Peyer's patch (tissue), 4 donors: ENCODE measurements at places on chromosomes 6 and 20. TPM values are rescaled to one million over a fixed set of nuclear protein-coding genes. Genes with fewer than 3 reads are reported as not detected.

Gene GSTA4
- total RNA-seq: 15.7 TPM

Gene LTA
- not detected for total RNA-seq

Gene OR2J3
- not detected for total RNA-seq

Gene SENP6
- total RNA-seq: 102 TPM

Gene PREX1
- total RNA-seq: 150 TPM

Gene EDN1
- total RNA-seq: 9.8 TPM

- H3K27me3 ChIP-seq: no peaks in the 10 kb centered on the region
- no peaks in the 10 kb centered on the region for H3K36me3 ChIP-seq
- H3K4me3 ChIP-seq: no peak overlapping the region
- no peak overlapping the region for H3K27ac ChIP-seq
- H3K4me1 ChIP-seq: no peaks in the 10 kb centered on the region
- no peak for DNase-seq
These were observed 429.1 kb downstream of the HTR1B start for GRCh38 chr6:77034161-77034560.

- H3K4me1 ChIP-seq: no peaks in the 10 kb centered on the region
- H3K27me3 ChIP-seq: no peaks in the 10 kb centered on the region
- no peak overlapping the region for H3K4me3 ChIP-seq
- DNase-seq: no peak
These were observed 96.0 kb downstream of the PSMB1 start for GRCh38 chr6:170456886-170457698.

DNA sequence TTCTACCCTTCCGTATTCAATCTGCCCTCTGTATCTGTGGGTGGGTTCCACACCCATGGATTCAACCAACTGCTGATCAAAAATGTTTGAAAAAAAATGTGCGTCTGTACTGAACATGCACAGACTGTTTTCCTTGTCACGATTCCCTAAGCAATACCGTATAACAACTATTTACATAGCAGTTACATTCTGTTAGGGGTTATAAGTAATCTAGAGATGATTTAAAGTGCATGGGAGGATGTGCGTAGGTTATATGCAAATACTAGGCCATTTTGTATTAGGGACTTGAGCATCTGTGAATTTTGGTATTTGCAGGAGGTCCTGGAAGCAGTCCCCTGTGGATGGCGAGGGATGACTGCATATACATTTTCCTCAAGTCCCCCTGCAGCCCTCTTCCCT, 486.9 kb downstream of the PREX1 start:
- H3K4me1 ChIP-seq: no peaks in the 10 kb centered on the region
- DNase-seq: no peak
- H3K4me3 ChIP-seq: no peak overlapping the region
- H3K27ac ChIP-seq: no peak overlapping the region
- no peaks in the 10 kb centered on the region for H3K27me3 ChIP-seq

DNA sequence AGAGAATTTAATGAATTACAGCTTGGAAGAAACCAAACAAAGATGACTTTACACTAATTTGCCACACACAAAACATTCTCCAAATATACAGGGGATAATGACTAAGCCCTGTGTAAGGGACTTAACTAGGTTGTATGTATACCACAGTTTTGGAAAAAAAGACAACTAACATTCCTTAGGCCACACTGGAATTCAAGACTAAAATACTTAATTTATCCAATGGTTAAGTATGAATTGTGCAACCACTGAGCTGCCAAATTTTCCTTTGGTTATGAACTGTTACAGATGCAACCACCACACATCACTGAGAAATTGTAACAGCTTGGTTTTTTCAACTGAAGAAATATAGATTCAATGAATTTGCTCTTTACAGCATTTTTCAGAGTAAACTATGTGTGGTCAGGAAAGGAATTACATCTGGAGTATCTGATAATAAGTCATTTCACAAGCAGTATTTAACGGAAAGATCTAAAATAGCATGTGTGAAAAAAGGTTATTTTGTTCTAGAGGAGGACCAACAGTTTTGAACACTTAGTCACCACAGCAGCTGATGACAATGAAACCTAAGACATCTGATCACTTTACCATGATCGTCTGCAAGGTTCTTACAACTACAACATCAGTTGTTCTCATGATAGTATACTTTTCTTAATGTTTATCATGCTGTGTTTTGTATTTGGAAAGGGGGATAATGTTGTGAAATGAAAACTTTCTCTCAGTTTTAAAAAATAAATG, 318.8 kb downstream of the BCKDHB start:
- DNase-seq: no peak
- H3K36me3 ChIP-seq: no peaks in the 10 kb centered on the region
- no peak overlapping the region for H3K27ac ChIP-seq
- no peak overlapping the region for H3K4me3 ChIP-seq
- no peaks in the 10 kb centered on the region for H3K4me1 ChIP-seq

- H3K27me3 ChIP-seq: no peaks in the 10 kb centered on the region
- DNase-seq: no peak
- no peak overlapping the region for H3K4me3 ChIP-seq
- H3K36me3 ChIP-seq: no peaks in the 10 kb centered on the region
- H3K4me1 ChIP-seq: no peaks in the 10 kb centered on the region
- H3K27ac ChIP-seq: no peak overlapping the region
These were observed 125.6 kb upstream of the SASH1 start for GRCh38 chr6:148217051-148217450.

- no peak overlapping the region for H3K4me3 ChIP-seq
- no peaks in the 10 kb centered on the region for H3K36me3 ChIP-seq
- H3K27ac ChIP-seq: no peak overlapping the region
- DNase-seq: no peak
- H3K27me3 ChIP-seq: no peaks in the 10 kb centered on the region
These were observed 234.6 kb upstream of the ID4 start for GRCh38 chr6:19602434-19603013.

GRCh38 chr6:44715188-44715587, 327.7 kb downstream of the CDC5L start:
- DNase-seq: no peak
- H3K4me1 ChIP-seq: no peaks in the 10 kb centered on the region
- no peak overlapping the region for H3K27ac ChIP-seq
- H3K4me3 ChIP-seq: no peak overlapping the region

- H3K27ac ChIP-seq: no peak overlapping the region
- no peaks in the 10 kb centered on the region for H3K27me3 ChIP-seq
- DNase-seq: no peak
- H3K36me3 ChIP-seq: no peaks in the 10 kb centered on the region
- no peak overlapping the region for H3K4me3 ChIP-seq
These were observed 43.0 kb downstream of the EDN1 start for GRCh38 chr6:12333128-12333527.

DNA sequence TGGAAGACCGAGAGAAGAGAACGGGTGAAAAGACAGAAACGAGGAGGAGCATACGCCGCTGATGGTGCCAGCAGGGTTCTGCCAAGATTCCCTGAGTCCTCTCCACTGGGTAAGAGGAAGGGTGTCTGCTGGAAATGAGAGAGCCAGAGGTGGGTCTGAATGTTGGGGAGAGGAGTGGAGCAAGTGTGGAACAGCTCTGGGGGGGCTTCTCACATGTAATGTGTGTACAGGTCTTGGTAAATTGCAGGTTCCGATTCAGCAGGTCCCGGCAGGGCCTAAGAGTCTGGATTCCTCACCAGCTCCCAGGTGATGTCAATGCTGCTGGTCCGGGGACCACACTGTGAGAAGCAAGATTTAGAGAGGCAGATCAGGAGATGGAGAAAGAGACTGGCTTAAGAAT, 1.5 kb upstream of the EBF4 start:
- H3K27me3 ChIP-seq: peaks cover 15% of the 10 kb centered on the region
- H3K27ac ChIP-seq: no peak overlapping the region
- H3K4me1 ChIP-seq: no peaks in the 10 kb centered on the region
- no peaks in the 10 kb centered on the region for H3K36me3 ChIP-seq
- no peak overlapping the region for H3K4me3 ChIP-seq
- DNase-seq: no peak

DNA sequence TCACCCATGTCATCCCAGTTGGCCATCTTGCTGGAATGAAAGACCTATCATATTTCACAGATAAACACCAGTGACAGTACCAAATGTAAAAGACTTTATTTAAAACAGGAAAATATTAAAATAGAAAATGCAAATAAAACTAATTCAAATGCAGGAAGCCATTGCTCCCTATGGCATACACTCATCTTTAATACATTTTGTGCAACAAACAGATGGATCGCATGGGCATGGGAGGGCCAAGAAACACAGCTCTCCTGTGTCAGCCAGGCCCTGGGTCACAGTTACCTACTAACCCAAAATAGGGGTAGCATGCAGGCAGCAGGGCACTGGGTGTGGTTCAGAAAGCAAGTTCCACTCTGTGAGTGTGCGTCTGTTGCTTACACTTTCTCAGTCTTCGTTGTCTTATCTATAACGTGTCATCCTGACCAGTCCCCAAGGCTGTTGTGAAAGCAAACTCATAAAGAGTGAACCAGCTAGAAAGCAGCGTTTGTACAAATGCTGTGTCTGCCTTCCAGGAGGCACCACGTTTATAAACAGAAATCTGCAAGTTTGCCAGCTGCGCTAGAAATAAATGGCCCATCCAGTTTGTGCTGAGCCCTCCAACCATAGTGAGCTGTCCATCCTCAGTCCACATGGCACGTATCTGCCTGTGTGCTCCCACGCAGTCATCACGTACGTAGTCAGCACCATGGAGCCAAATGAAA, 180.5 kb downstream of the SYNDIG1 start:
- DNase-seq: peak; percentile 7
- H3K4me3 ChIP-seq: no peak overlapping the region
- H3K4me1 ChIP-seq: no peaks in the 10 kb centered on the region
- H3K36me3 ChIP-seq: no peaks in the 10 kb centered on the region
- H3K27me3 ChIP-seq: no peaks in the 10 kb centered on the region

GRCh38 chr6:20168690-20169089, 43.6 kb downstream of the MBOAT1 start:
- H3K4me3 ChIP-seq: no peak overlapping the region
- H3K36me3 ChIP-seq: peaks cover 6% of the 10 kb centered on the region
- DNase-seq: no peak
- no peak overlapping the region for H3K27ac ChIP-seq
- peaks cover 3% of the 10 kb centered on the region for H3K4me1 ChIP-seq

DNA sequence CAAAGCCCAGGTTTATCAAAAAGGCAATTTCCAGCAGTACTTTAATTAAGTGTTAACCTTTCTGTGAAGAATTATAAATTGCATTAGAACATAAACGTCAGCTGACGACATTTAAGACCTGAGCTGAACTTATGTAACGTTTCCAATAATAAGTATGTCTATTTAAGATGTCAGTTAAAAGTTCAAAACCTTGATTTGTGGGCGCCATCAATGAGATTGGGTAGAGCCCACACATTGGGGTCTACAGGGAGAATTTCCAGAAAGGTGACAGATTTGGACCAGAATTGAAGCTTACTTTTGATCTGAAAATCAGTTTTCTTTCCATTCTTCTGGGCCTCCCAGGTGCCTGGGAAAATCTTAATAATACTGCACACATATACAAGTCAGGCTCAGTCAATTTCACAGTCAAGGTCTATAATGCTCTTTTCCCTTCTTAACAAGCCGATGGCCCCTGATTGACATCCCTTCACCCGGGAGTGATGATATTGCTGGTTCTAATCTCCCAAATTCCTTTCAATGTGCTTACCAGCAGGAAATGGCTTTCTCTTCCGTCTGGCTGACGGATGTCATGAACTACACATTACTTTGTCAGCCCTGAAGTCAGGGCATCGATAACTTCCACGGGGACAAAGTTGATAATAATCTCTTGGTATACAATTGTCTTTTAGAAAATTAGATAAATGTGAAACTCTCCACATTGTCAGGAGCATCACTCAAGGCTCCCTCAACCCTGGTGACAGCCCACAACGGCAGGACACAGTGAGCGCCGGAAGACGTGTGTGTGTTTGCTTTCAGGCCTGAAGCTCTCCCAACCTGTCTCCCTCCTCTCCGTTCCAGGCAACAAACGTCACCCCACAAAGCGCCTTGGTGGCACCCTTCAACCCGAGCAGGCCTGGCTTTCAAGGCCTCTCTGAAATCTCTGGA, 396.5 kb upstream of the CNR1 start:
- no peaks in the 10 kb centered on the region for H3K4me1 ChIP-seq
- no peak overlapping the region for H3K4me3 ChIP-seq
- no peaks in the 10 kb centered on the region for H3K27me3 ChIP-seq
- no peak for DNase-seq

DNA sequence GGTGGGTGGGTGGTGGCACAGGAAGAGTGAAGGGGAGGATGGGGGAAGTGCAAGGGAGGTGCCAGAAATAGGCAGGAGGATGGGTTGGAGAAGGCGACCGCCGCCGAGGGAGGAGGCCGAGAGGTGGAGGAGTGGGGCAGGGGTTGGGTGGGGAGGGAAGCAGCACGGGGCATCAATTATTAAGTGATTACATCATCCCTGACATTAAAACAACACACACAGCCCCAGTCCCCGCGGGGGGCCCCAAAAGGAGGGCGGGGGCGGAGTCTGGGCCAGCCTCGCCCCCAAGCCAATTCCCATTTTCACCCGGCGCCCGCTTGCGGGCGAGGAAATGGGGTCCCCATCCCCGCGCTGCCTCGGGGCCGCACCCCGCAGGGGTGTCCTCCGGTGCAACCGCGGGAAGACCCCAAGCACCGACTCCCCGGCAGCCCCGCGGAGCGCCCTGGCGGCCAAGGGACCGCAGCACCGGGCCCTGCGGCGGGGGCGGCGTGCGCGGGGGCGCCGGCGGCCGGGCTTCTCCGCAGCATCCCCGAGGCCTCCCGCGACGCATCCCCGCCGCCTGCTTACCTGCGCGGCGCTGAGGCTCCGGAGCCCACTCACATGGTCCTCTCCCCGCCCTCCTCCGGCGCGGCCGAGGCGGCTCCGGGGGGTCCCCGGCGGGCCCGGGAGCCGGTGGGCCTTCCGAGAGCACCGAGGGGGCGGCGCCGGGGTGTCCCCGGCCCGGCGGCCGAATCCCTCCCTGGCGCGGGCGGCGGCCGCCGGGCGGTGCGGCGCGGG, 663 bp downstream of the FYN start:
- no peaks in the 10 kb centered on the region for H3K36me3 ChIP-seq
- H3K4me1 ChIP-seq: no peaks in the 10 kb centered on the region
- H3K27ac ChIP-seq: peak overlapping the region; percentile 92
- H3K4me3 ChIP-seq: peak overlapping the region; percentile 78

DNA sequence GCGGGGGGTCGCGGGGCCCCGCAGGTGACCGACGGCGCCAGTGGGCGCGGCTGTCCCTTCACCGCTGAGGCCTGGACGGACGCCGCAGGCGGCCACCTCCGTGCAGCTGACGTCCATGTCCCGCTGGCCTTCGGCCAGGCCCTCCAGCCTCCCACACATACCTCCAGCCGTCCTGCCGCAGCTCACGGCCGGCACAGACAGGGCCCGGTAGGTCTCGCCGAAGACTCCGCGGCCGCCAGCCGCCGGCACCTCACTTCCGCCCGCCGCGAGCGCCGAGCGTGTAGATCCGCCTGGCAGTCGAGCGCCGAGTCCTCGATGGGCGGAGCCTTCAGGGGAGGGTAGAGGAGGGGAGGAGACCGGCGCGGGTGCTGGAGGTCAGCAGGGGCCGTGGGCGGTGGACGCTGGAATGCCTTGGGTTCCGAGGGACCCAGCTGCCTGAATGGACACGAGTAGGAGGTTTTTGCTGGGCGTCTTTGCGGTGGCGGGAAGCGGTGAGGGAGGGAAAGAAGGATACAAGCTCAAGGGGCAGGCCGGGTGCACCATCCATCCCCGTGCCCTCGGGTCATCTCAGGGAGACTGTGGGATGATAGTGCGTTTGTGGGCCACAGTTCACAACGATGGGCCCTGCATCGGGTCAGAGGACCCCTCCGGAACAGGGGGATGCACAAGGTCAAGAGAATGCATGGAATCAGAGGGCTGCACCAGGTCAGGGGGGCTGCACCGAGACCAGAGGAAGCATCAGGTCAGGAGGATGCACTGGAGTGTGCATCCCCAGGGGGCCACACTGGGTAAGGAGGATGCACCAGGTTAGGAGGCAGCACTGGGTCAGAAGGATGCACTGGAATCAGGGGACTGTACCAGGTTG, at the start of gene EXOC2:
EXOC2 (minus strand) TSS at position 282 of the 865 bp plus-strand sequence. CDS start 55,321 bp downstream, outside the sequence.
- peak within 1 kb of the TSS; percentile 85 for H3K4me3 ChIP-seq
- no peaks in the 10 kb centered on the region for H3K27me3 ChIP-seq
- peaks cover 11% of the 10 kb centered on the region for H3K4me1 ChIP-seq

GRCh38 chr20:53399592-53400335, 193.9 kb downstream of the ZNF217 start:
- H3K36me3 ChIP-seq: no peaks in the 10 kb centered on the region
- DNase-seq: no peak
- H3K27me3 ChIP-seq: no peaks in the 10 kb centered on the region
